HEK293T (cell line): ENCODE measurements at places on chromosomes 3 and 15.

- DNase-seq, result no peak
These were observed 342.5 kb downstream of the SHQ1 start for GRCh38 chr3:72505539-72506405.

- no peak for DNase-seq
These were observed 1.1 kb upstream of the SPATA12 start for GRCh38 chr3:57059411-57059810.

DNA sequence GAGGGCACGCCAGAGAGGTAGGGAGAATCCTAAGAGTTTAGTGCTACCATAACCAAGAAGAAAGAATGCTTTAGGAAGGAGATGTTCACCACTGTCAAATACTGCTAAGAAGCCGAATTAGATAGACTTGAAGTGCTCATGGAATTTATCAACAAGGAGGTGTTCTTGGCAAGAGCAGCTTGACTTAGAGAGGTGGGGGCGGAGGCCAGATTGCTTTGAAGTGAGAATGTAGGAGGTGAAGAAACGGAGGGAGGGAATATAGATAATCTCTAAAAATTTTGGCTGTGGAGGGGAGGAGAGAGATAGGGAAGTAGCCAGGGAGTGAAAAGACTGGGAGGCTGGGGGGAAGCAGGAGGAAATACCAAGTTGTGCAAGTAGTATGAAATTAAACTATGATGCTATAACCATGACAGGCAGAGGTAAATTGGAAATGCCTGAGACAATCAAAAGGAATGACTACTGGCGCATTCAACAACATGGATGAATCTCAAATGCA, 35.5 kb downstream of the GADL1 start:
- DNase-seq, result no peak

- peak; percentile 30 for DNase-seq
These were observed 37.6 kb upstream of the EPHB3 start for GRCh38 chr3:184523825-184524615.

DNA sequence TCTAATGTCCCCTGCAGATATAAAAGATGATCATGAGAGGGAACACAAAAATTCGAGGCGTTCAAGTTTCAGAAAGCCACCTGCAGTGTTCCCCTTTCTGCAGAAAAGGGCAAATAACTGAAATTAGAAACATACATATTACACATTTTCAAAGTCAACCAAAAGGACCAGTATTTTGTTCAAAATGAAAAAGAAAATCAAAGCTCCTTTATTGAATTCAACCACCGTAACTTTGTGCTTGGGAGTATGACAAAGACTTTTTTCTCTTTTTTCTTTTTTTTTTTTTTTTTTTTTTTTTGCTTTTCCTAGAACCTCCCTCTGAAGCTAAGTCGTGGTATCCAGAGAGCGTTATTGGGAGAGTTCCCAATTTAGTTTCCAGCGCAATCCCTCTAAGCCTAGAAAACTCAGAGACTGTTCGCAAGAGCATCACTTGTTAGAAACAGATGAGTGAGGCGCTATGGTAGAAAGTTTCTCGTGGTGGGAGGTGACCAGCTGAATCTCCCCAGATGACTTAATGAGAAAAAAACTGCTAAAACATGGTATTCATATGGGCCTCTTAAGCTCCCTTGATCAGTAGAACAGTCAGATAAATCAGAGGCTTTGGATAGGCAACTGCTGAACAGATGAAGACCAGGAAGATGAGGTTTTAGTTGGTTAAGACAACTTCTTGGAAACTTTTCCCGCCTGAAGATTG, 77.4 kb downstream of the MB21D2 start:
- no peak for DNase-seq

DNA sequence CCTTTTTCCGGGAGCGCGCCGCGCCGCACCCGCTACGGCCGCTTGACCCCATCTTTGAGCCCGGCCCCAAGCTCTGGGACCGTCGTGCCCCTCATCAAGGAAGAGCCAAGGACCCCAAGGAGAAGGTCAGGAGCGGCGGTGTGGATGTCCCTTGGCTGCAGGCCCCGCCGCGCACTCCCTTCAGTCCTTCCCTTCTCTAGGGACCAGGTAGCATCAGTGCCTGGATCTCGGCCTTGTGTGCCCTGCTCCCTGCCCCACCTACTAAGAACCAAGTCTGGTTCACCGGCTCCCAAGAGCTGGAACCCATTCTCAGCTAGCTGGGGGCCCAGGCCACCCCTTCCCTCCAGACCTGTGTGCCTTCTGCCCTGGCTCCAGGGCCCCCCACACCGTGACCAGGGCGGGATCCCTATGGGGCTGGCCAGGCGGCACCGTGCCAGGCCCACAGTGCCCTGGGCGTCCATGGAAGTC, 69.3 kb upstream of the CGNL1 start:
- peak; percentile 18 for DNase-seq

DNA sequence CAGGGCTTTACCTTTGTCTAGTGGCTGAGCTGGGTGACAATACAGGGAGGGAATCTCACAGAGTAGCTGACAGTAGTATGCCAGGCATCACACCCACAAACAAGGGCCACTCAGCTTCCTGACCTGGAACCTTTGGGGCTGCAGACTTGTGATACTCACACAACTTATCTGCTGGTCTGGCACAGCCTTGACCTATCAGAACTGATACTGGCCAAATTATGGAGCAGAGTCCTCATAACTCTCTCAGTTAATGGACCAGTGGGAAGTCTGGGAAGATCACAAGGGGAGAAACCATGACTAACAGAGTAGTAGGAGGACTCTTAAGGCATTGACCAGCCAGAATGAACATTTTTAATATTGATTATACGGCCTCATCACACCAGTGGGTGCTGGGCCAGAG, 19.4 kb downstream of the MRPL46 start:
- no peak for DNase-seq

- no peak for DNase-seq
These were observed 10.1 kb upstream of the GLCE start for GRCh38 chr15:69150336-69150735.

- no peak for DNase-seq
These were observed 15.8 kb upstream of the KCNMB3 start for GRCh38 chr3:179266701-179267211.

GRCh38 chr15:63340353-63340752, 41.3 kb downstream of the CA12 start:
- no peak for DNase-seq
